GM23338 (cell line): ENCODE measurements at places on chromosomes 5 and 9. TPM values are rescaled to one million over a fixed set of nuclear protein-coding genes. Genes with fewer than 3 reads are reported as not detected.

DNA sequence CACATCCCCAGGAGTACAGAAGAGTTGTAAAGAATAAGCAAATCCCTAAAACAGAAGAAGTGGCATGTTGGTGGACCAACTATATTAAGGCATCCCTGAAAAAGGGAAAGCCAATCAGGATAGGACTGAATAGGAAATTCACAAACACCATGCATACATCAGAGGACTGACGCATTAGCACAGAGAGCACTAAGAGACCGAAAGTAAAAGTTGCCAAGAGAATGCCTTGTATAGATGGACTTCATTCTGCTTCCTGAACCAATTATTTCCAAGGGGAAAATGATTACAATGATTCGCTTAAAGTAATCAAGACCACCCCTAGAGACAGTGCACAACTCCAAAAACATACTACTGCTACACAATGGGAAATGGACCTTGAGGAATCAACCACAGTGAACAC lies 33.5 kb downstream of the SHC3 start:
- no peak for DNase-seq

- DNase-seq, result no peak
Observed at GRCh38 chr5:140556438-140556837, 835 bp downstream of the SRA1 start.

GRCh38 chr5:428219-428618 lies 14.8 kb upstream of the EXOC3 start:
- no peak for DNase-seq

- peak; percentile 96 for DNase-seq
Observed at GRCh38 chr5:1641560-1642166, 117.9 kb upstream of the LPCAT1 start.

GRCh38 chr5:135237748-135238103 lies 161.3 kb downstream of the MACROH2A1 start:
- no peak for DNase-seq

DNA sequence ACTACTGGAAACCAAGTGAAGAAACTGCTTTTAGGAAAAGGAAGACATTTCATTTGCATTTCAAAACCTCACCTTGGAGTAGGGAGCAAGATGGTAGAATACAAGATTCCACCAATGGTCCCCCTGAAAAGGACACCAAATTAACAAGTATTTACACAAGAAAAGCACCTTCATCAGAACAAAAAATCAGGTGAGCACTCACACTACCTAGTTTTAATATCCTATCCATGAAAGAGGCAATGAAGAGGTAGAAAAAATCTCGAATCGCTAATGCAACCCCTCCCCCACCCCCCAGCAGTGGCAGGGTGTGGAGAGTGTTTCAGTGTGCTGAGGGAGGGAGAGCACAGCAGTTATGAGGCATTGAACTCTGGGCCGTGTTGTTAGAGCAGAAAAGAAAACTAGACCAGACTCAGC lies 1397.0 kb upstream of the C9orf72 start:
- peak; percentile 86 for DNase-seq

DNA sequence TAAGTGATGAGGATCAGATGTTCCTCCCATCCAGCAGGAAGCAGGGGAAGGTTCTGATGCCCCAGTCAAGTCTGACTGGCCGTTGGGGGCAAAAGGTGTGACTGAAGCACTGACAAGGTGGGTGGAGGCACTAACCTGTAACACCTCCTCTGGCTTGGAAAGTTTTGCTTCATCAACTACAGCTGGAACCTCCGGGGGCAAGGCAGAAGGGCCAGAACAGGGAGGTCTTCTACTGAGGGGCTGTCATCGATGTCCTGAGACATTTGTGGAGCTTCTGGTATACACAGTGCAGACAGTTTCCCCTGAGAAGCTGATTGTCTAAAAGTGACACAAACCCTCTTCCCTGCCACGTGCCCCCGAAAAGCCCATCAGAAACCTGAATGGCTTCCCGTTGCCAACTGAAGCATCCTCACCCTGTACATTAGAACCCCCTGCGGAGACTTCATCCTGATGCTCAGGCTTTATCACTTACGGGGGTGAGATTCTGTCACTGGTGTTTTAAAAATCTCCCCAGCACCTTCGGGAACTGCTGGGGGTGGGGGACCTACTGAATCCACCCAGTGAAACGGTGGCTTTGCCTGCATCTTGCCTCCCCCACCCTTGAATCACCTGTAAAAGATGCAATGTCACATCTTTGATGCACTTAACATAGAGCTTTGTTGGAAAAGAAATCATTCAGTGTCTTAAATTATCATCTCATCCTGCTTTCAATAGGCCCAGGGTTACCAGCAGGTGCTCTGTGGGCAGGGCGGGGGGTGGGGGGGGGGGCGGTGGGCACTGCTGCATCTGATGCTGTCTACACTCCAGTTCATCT lies 24.6 kb downstream of the TRAF1 start:
- DNase-seq, result no peak

Gene CDH9
- total RNA-seq, result 0.31 TPM in 1 of 2 replicates, not detected in the other

Gene MRPL50
- total RNA-seq, result 25.5 and 27.8 TPM in 2 replicates

Gene ZNF462
- total RNA-seq, result 87.8 and 101 TPM in 2 replicates

Gene PCDHB3
- total RNA-seq, result 15.3 and 19.4 TPM in 2 replicates
